NCI-H460 (cell line): ENCODE measurements at places on chromosomes 11 and 22. TPM values are rescaled to one million over a fixed set of nuclear protein-coding genes. Genes with fewer than 3 reads are reported as not detected.

GRCh38 chr11:793556-793955, 3.7 kb upstream of the CEND1 start:
- DNase-seq: no peak

DNA sequence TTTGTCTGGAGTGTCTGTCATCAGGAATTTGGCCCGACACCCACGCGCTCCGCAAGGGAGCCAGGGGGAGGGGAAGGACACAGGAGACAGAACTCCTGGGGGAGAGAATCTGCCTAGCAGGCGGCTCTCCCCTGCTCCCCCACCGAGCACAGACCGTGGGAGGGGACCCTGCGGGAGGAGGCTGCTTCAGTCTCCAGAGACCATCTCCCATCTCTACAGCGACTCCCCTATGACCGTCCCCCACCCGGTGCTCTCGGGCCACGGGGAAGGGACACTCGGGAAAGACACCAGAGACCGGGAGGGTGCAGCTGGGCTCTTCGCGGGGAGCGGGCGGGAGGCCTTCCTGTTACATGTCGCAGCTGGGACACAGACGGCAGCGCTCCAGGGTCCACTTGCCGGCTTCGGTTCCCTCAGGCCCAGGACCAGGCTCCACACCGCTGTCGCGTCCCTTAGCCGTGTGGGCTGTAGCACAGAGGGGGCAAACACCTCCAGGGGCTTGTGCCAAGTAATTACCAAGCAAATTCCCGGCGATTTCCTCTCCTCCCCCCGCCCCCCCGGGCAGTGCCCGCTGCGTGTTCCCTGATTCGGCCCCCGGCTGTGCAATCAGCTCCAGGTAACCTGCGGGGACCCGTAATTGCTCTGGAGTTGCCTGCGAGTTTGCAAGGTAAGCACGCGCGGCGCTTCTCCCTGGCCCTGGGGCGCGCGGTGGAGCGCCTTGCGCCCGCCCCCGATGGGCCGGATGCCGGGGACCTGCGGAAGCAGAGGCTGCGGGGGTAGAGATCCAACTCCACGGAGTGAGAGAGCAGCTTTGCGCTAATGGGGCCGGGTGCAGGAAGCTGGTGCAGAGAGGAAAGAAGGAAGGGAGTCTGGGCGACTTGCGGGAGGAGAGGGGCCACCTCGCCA, 155.1 kb upstream of the CADM1 start:
- no peak for DNase-seq

- DNase-seq: peak; percentile 80
These were observed at the start of gene NCAM1 for GRCh38 chr11:112961146-112961668. Gene NCAM1 (plus strand): TSS chr11:112961420.

- no peak for DNase-seq
These were observed 60.3 kb downstream of the TMPRSS5 start for GRCh38 chr11:113645593-113646349.

- DNase-seq: no peak
These were observed 39.7 kb upstream of the TH start for GRCh38 chr11:2211113-2211971.

GRCh38 chr22:19115628-19116027, 6.6 kb downstream of the DGCR2 start:
- no peak for DNase-seq

DNA sequence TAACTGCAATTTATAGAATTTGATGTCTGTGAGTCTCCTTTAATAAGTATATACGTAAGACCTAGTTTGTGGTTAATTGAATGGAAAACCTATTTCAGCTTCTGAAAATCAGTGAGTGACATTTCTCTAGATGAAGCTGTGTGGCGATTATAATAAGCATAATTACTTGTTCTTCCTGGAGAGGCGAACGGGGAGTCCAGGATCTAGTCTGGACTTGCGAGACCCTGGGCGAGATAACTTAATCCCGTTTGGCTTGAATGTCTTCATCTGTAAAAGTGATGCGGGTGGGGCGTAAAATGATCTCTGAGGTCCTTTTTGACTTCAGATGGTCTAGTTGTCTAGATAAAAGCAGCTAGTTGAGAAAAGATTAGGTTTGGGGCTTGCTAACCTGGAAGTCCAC, 1.1 kb downstream of the PRRG4 start:
- no peak for DNase-seq

- DNase-seq: no peak
These were observed 12.3 kb upstream of the TXN2 start for GRCh38 chr22:36493690-36494110.

- DNase-seq: no peak
These were observed 5.3 kb downstream of the ARVCF start for GRCh38 chr22:20011123-20011992.

GRCh38 chr22:42459287-42460063, 27.3 kb upstream of the NFAM1 start:
- no peak for DNase-seq

DNA sequence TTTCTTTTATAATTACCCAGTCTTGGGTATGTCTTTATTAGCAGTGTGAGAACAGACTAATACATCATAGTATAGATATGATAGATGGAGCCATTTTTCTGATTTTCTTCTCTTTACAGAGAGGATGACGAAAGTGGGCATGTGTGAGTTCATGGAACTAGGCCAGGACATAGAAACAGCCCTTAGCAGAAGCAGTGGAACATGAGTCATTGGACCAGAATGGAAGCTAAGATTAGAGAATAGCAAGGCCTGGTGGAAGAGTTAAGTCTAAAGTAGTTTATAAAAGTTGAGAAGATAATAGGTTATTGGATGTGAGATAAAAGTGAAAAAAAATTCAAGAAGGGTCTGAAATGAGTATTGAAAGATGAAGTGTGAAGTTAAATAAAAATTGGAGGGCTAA, 97.0 kb upstream of the MPPED2 start:
- no peak for DNase-seq

Gene OR5AS1
- not detected in 2 replicates for total RNA-seq

Gene KCNK4
- total RNA-seq: 0.10 TPM in 1 of 2 replicates, not detected in the other

Gene OR52I1
- not detected in 2 replicates for total RNA-seq

Gene OPCML
- total RNA-seq: 0.03 and 0.10 TPM in 2 replicates

Gene MMP26
- not detected in 2 replicates for total RNA-seq
